Activated naive CD8-positive, alpha-beta T cell treated with anti-CD3 and anti-CD28 coated beads, Interleukin-2, amount 50 U/mL, for 24 hours (primary cell): ENCODE measurements at places on chromosomes 1 and 21.

GRCh38 chr1:189125694-189126093, 1352.0 kb downstream of the BRINP3 start:
- no peak for DNase-seq

DNA sequence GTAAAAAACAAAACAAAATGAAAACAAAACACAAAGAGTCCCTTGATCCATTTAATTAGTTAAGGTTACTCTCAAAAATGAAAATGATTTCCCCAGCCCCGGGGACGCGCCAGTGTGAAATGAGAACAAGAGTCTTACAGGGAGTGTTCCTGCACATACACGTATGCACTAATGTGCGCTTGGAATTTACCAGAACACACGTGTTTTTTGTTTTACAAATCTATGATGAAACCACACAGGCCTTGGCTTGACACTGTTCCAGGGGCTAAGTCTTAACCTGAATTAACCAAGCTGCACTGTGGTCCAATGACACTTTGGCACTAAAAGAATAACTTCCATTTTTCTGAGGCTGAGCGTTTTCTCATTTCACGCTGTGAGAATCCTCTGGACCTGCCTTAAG, 63.7 kb downstream of the SLC45A1 start:
- no peak for DNase-seq

DNA sequence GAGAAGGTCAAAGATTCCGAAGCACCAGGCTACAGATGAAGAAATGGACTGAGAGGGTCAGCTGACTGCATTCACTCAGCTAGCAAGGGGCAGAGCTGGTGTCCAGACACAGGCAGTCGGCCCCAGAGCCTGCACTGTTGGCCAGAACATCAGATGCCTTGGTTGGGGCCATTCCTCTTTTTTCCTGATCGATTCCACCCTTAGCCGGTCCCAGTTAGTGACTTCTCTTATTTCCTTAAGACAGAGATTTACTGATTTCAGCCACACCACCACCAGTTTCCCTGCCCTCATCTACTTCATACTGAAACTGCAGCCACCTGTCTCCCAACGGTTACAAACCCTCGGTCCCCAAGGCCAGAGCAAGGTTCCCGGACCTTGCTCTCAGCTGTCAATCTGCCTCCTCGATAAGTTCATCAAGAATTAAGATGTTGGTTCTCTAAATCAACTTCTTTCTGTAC, 11.5 kb downstream of the CD58 start:
- DNase-seq, result no peak

GRCh38 chr1:157732755-157733154, 32.2 kb upstream of the FCRL3 start:
- no peak for DNase-seq

DNA sequence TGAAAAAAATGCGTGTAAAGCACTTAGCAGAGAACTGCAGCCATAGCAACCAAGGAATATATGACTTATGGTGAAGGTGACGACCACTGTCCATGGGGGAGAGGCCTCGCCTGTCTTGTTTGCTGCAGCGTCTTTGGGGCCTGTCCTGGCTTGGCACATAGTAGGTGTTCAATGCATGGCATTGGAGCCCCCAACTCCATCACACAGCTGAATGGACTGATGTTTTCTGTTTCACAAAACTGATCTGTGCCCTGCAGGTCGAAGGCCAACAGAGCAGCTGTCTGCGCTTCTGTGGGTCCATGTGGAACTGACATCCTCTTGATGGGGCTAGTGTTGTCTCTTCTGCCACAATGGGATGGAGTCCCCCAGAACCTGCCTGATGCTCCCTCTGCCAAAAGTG, 296.0 kb downstream of the PTPRU start:
- DNase-seq, result no peak

DNA sequence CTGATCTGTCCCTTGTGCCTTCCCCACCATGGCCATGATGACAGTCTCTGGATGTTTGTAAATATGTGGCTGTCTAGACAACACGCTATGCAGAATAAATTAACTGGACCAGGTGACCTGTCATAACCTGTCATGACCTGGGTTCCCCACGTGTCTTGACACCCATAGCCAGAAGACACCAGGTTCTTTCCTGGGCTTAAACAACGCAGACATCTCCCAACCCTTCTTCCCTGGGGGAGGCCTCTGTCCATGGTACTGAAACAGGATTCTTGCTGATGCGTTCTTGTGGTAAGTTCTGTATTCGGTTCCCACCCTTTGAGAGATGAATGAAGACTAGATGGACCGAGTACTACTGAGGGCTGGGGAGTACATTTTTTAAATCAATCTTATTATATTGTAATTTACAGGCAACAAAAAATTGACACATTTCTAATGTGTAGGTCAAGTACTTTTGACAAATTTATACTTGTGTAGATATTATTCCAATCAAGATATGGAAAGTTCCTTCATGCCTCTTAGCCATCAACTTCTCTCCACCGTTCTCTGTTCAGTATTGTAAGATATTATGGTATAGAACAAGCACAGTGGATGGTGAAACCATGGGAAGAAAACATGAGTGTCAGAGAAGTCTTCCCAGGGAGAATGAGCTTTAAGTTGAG, 738.8 kb downstream of the PTPRU start:
- no peak for DNase-seq

GRCh38 chr1:173149887-173150286, 57.2 kb downstream of the TNFSF4 start:
- no peak for DNase-seq

GRCh38 chr1:15066191-15066590, 87.4 kb upstream of the TMEM51 start:
- DNase-seq, result no peak

DNA sequence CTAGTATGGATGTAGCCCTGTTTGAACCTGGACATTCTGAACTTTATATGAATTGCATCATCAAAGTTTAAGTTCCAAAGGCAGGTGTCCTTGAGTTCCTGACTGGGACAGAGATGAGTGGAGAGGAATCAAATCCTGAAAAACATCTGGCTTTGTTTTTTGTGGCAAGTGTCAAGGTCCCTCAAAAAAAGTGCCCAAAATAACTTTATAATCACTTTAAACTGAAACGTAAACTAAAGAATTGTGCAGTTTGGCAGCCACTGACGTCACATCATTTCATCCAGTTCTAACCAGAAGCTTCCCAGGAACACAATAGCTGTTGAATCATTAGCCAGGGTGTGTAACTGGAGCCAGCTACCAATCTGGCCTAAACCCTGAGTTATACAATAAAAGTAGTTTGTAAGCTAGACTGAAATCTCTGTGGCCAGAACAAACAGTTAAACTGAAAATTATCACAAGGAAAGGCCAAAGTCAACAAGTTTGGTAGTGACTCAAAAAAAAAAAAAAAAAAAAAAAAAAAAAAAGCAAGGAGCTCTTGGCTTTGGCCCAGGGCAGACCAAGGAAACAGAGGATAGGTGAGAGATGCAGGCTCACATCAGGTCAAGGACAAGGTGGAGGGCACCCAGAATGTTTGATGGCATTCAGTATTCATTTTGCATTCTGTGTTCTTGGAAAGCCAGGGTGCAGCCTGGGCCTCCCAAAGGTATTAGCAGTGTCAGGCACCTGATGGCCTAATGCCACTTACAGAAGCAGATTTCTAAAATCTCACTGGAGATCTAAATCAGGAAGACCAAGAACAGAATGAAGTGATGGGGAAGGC, 74.3 kb downstream of the TNFSF18 start:
- no peak for DNase-seq

- peak; percentile 73 for DNase-seq
Observed at GRCh38 chr21:44914176-44914874, 6.4 kb downstream of the ITGB2 start.

DNA sequence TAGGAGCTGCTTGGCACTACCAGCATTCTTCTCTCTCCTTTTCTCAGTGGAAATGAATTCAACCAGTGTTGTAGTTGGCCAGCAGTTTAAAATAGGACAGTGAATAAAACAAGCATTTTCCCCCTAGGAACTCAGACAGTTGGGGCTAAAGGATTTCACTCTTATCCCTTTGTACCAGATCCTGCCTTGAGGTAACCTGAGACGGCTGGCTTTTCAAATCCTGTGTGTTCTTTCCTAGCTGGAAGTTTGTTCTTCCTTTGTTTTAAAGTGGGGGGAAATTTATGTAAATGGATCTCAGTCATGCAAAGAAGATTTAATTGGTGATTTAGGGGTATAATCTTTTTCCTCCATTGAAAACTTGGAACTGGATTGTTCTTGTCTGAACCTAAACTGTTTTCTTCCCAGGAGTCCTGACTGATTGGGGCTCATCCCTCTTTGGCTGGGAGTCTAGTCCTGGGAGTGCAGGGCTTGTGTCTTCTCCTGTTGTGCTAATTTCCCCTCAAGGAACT, 23.3 kb downstream of the ZP4 start:
- no peak for DNase-seq

GRCh38 chr1:165905853-165906252, 78.4 kb downstream of the UCK2 start:
- DNase-seq, result no peak

DNA sequence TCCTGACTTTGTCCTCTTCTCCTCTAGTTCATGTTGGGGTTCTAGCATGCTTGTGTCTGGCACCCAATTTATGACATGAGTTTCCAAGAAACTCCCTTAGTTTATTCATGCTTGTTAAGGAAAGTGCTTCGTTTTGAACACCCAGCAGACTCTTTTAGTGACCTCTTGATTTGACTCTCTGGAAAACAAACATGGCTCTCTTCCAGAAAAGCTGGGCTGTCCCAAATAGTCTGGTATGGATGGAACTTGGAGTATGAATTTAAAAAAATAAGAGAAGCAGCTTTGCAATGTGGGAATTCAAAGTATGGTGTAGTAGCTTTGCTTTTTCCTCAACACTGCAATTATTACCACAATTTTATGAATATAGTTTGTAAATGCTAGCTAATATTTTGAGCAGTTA, 143.4 kb upstream of the C8B start:
- no peak for DNase-seq

DNA sequence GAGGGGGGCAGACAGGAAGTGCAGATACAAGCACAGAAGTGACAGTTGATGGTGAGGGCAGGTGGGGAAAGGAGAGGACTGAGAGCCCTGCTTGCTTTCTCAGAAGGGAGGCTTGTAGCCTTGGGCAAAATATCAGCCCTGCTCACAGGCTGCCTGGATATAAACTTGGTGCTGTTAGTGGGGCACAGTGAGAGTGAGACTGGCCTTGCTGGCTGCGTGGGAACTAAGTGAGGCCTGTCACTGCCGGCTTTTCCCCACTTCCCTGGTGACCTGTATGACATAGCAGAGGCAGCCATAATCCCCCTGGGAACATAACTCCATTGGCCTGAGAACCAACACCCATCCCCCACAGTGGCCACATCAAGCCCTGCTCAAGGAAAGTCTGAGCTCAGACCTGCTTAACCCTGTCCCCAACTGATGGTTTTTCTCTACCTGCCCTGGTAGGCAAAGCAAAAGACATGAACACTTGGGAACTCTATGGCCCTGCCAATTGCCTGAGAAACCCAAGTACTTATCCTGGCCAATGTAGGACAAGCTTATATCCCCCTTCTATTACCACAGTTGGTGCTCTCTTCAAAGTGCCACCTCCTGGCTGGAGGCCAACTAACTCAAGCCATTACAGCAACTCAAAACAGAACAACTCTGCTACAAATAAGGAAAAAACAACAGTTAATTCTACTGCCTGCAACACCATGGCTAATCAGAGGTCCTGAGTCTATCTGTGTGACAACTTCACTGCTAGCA, 472.7 kb downstream of the PLPP3 start:
- no peak for DNase-seq

GRCh38 chr1:180157576-180158057, 2.9 kb downstream of the QSOX1 start:
- no peak for DNase-seq

DNA sequence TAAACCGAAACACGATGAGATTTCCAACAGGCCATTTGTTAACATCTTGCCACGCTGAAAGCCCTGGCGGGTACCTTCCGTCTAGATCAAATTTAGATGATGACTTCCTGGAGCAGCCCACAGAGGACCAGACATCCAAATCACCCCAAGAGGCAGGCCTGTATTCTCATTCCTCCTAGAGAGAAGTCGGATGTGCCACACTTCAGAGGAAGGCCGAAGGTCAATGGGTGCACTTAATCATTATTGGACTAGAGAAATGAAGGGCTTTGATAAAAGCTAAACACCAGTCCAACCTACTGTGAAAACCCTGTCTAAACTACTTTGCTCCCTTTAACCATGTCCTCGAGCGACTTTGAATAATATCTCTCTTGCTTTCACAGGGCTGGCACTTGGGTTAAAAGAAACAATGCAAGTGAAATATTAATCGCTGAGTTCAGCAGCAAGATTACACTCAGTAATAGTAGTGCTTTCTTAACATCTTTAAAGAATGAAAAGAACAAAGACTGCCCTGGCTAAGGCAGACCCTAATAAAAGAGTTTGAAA, 76.5 kb downstream of the BCAR3 start:
- DNase-seq, result no peak

DNA sequence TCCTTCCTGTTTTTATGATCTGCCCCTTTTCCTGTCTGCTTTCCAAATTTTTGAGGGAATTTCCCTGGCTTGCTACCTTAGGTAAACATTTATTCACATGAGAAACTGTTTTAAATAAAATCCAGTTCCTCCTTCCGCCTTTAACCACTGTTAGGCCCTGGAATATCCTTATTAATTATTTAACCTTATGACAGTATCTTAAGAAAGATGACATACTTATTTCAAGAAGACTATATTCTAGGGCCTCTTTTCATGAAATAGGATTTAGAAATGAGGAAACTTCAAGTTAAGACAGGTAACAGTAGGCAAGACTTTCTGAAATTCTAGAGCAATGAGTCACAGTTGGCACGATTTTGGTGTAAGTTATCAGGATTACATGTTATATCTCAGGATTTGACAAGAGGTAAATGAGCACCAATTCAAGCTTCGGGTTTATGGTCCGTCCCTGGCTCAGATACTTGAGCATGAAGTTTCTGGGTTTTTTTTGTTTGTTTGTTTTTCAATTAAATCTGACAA, 2.0 kb upstream of the TNFSF18 start:
- no peak for DNase-seq

DNA sequence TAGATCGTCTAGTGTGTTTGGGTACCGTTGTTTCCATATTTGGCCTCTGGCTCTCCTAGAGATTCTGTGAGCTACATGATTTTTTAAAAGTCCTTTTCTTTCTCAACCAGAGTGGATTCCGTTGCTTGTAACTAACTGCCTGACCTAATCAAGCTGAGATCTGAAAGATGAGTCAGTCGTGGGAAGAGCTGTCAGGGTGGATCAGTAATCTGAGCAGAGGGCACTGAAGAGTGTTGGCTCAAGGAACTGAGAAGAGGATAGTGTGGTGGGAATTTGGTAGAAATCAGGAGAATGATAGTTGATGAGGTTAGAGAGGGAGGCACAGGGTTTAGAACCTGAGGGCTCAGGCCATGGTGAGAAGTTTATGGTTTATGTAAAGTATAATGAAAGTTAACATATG, 52.2 kb downstream of the TRAF5 start:
- no peak for DNase-seq

- no peak for DNase-seq
Observed at GRCh38 chr1:15579683-15580047, 5.2 kb downstream of the AGMAT start.

- no peak for DNase-seq
Observed at GRCh38 chr1:178342745-178343144, 154.0 kb downstream of the CLEC20A start.
